ENCODE measurements at places on chromosomes 11 and 22.

DNA sequence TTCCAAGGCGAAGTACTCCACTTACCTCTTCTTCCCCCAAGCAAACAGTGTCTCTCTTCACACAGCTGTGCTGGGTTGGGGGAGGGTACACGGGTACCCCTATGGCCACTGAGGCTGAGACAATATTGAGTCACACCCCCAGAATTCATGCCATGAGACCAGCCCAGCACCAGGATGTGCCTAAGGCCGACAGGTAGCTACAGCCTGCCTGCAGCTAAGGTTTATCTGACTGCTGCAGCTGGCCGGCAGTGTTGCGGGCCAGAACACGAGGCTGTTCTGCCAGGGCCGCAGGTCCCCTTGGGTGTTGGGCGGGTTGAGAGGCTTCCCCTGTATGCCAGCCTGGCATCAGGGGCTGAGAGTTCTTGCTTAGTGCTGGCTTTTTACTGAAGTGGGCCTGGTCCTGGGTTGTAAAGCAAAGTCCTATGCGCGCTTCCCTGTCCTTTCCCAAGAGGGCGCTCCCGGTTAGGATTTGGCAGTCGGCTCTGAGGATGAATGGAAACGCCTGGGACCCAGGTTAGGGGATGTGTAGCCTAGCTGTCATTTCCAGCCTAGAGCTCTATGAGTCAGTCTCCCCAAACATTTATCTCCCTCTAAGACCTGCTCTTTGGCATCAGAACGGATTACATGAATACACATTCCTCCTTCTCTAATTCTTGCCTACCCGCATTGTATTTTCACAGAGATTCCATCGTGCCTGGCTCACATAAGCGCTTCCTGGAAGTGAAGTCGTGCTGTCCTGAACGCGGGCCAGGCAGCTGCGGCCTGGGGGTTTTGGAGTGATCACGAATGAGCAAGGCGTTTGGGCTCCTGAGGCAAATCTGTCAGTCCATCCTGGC, 7.1 kb downstream of the USP18 start:
- no peak for DNase-seq

GRCh38 chr11:69173925-69174581, 18.3 kb downstream of the SMIM38 start:
- no peak for DNase-seq

GRCh38 chr11:60282286-60282685, 1.8 kb downstream of the MS4A4A start:
- DNase-seq: no peak

DNA sequence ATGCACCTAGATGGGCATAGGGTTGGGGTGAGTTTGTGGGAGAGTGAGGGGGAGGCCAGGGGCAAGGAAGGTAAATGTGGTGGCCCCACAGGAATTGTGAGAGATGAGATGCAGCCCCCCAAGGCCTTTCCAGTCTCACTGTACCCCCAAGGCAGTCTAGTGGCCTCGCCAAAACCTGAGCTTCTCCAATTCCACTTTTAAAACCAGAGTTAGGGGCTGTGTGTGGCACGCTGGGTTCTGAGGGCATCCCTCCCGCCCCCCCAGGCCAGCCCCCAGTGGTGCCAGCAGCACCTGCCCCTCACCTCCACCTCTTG, 40.4 kb downstream of the KCNC1 start:
- no peak for DNase-seq

GRCh38 chr11:132839236-132839945, 692.9 kb downstream of the OPCML start:
- no peak for DNase-seq

- DNase-seq: no peak
Observed at GRCh38 chr22:23058063-23058462, 12.3 kb upstream of the GNAZ start.

DNA sequence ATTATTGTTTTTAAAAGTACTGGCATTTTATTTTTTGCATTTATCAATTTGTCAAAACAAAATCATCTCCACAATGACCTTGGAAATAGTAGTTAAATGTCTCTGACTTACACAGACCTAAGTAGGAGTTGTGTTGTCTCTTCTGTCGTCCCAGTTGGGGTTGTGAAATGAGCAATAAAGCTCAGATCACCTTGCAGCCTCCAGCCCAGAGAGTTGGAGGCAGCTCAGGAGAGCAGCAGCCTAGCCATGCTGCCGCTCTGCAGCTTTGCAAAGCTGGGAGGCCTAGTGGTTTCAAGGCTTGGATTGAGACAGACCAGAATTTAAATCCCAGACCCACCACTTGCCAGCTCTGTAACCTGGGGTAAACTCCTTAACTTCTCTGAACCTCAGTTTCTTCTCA, 65.2 kb upstream of the CRYBB3 start:
- DNase-seq: no peak

DNA sequence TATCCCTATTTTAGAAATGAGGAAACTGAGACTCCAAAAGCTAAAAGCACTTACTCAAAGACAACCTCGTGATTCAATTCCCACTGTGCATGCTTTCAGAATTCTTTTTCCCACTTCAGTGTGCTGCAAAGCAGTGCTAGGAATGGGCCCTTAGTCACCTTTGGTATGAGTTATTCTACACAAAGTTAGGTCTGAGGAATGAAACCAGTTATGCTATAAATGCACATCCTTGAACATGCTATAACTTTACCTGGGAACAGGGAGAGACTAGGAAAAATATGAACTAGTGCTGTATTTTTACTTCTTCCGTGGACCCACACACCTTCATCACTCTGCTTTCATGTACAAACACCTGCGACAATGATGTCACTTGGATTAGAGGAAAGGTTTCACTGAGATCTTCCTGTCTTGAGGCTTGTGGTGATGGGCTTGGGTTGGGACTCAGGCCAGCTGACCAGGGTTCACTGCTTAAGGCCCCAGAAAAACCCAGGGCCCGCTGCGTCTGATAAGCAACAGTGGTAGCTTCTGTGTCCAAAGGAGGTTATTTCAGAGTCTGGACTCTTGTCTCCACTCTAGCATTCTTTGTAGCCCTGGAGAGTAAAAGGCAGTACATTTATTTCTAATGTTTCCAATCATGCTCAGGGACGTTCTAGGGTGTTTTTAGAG, 81.6 kb downstream of the ZC3H12C start:
- DNase-seq: no peak

GRCh38 chr11:122140500-122140899, 24.5 kb upstream of the BLID start:
- DNase-seq: no peak
